ENCODE measurements at places on chromosomes 16 and 17.

GRCh38 chr16:68434624-68435210 is 13.6 kb downstream of the SMPD3 start:
- DNase-seq, result peak; percentile 86

DNA sequence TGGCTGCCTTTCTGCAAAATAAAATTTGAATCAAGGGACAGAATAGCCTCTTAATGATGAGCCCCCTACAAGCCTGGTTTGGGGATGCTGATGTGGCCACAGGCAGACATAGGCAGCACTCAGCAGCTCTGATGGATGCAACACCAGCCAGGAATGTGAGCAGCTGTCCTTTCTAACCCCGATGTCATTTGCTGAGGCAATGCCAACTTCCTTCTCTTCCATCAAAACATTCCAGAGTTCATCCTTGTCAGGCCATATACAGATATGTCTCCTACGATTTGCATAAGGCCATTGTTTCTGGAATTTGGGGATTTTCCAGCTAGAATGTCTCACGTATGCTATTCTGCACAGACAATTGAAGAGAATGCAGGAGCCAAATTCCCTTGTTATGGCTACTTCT is 52.1 kb upstream of the MYOCD start:
- no peak for DNase-seq

- DNase-seq, result no peak
These were observed 1.4 kb upstream of the SOCS3 start for GRCh38 chr17:78361225-78361701.

GRCh38 chr17:50196036-50196435 is 5.4 kb downstream of the COL1A1 start:
- no peak for DNase-seq

DNA sequence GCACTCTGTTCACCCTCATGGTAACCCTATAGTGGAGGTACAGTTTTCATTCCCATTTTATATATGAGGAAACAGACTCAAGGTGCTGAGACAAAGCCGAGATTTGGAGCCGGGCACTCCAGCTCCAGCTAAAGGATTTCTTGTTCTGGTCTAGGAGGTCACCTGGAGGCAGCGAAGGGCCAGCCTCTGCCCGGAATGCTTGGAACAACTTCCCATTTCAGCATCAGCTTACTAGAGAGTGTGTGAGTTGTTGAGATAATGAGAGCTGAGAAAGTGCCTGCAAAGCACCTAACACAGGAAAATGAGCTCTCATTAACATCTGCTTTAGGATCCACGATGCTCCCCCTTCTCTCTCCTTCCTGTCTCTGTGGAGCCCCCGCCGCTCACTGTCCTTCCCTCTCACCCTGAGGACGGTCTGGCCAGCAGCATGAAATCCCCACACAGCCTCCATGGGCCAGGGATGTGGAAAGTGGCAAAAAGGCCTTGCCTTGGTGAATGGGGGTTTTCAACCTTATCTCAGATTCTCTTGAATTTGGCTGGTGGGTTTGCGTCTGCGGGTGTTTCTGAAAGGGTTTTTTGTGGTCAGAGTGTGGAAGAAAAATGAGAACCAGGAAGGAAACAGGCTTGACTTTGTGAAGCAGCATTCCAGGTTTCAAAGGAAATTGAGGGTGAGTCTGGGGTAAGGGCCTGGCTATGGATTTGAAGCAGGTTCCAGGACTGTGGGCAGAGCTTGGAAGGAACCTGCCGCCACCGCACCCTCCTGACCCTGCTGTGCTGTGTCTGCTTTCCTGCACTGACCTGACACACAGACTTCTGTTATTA is 178.7 kb downstream of the FOXL1 start:
- DNase-seq, result no peak

- DNase-seq, result no peak
These were observed 2.1 kb downstream of the ITGAL start for GRCh38 chr16:30474684-30475083.

DNA sequence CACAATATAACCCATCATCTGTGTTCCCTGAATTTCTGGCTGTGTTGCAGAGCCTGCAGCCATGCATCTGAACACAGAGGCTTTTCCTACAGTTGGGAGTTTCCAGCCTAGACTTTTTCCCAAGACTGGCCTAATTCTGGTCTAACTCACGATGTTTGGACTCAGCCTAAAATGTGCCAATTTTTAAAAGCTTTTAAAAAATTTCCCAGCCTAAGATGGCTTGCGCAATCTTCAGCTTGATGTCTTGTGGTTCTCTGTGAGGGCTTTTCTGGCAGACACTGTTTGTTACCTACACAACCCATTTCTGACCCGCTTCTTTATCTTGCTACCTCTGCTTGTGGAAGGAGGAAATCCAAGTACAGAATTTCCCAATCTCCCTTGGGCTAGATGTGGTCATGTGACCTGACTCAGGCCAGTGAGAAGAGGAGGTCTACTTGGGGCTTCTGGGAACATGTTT is 72.7 kb upstream of the GAS7 start:
- no peak for DNase-seq

DNA sequence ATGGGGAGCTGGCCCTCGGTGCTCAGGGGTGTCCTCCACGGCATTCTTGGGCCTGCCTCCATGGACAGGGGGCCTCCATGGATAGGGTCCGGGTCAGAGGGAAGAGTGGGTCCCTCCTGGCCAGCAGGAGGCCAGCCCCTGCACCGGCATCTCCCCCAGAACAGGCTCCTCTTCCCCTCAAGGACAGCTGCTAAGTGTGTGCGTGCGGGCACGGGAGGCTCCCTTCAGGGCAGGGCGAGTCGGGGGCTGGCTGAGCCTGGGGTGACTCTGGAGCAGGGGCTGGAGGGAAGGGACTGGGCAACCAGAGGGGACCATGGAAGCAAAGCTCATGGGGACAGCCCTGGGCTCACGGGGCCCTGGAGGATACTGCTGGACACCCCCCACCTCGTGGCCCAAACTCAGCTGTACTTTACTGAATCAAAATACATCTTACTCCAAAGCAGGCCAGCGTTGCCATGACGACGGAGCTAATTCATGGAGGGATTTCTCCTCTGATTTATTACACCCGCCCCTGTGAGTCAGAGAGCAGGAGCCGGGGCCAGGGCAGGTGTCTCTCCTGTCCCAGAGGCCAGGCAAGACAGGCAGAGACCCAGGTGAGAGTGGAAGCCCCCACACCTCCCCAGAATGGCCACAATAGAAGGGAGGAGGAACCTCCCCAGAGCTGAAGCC is 2.1 kb downstream of the CASKIN1 start:
- no peak for DNase-seq

- DNase-seq, result peak; percentile 51
These were observed 14.7 kb downstream of the UBALD2 start for GRCh38 chr17:76279742-76280287.

DNA sequence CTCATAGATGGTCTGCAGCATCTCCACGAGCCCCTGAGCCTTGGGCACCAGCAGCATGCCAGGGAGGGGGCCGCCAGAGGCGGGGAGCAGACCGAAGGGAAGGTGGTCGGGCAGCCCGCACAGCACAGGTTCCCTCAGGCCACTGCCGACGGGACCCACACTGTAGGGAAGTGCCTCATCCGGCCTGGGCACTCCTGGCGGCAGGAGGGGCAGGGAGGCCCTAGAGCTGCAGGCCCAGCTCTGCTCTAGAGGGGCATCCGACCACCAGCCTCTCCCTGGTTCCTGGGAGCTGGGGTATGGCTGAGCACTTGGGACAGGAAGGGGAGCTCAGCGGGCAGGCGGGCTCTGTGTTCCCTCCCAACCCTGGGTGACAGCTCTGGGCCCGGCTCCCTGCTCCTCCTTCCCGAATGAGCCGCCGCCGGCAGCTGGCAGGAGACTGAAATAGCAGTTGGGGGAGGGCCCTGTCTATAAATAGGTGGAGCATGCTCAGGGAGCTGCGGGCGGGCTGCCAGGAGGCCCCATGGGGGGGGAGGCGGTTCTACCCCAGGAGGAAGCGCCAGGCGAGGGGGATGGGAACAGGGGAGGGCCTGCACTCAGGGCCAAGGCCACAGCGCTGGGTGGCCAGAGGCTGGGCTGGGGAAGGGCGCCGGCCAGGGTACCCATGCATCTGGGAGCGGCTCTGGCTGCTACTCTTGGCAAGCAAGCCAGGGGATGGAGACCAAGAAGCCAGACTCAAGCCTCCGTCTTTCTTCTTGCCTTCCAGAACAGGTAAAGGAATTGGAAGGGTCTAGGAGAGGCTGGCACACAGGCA is 12.4 kb downstream of the HDAC5 start:
- peak; percentile 98 for DNase-seq

GRCh38 chr17:39461926-39462569 is 762 bp downstream of the CDK12 start:
- no peak for DNase-seq

- DNase-seq, result no peak
These were observed 370.1 kb upstream of the PMFBP1 start for GRCh38 chr16:72542102-72542501.

DNA sequence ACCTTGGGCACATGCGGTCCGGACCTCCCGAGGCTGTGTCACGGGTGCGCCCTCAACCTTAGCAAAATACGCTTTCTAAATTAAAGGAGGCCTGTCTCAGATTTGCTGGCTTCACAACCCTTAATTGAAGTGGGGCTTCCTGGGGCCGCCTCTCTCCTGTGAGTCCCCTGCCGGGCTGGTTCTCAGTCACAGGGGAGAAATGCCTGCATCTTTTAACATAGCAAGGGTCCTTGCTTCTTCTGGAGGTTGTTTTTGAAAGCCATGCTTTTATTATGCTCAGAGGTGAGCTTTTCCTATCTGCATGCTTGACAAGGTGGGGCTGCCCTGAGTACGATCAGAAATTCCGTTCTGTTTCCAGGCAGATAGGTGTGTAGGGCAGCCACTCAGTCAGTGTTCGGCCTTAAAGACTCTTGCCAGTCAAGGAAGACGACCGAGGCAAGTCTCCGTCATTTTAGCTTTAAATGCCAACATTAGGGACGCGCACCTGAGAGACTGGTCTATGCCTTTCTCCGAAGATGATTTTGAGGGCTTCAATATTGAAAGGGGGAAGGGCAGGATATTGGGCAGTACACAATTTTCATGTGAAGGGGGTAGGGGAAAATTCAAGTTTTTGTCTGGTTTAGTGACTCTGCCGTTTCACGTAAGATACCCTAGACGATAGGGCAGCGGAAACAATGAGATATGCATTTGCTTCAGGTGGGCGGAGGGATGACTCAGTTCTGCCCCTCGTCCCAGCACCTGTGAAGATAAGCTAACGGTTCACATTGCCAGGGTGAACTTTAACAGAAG is 5.5 kb upstream of the SLC7A5 start:
- DNase-seq, result no peak

GRCh38 chr16:87240211-87241136 is 76.7 kb downstream of the C16orf95 start:
- no peak for DNase-seq

All from mucosa of descending colon (tissue), 3 donors.